ENCODE measurements at places on chromosomes 5 and 9. TPM values are rescaled to one million over a fixed set of nuclear protein-coding genes. Genes with fewer than 3 reads are reported as not detected.
A peak's percentile ranks its signal among the peaks of the same experiment; 100 is the strongest.

DNA sequence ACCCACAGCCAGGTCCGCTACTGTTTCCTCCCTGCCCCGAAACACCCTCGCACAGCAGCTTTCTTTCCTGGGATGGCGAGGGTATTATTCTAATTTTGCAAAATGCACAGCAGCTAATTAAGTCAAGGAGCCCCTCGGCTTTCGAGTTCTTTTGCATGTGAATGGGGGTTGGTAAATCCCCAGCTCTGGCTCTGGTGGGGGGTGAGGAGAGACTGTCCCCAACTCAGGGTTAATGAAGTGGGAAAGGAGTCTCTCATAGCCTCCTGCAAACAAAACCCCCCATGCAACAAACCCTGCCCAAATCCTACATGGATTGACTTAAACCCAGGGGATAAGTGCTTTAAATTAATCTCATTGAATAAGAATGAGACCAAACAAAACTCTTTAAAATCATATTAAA, 8.8 kb downstream of the BARHL1 start:
- no peak overlapping the region for H3K27ac ChIP-seq
- DNase-seq = no peak
- no peaks in the 10 kb centered on the region for H3K4me1 ChIP-seq
- peaks cover 4% of the 10 kb centered on the region for H3K36me3 ChIP-seq
- H3K4me3 ChIP-seq = no peak overlapping the region

GRCh38 chr9:125971050-125971449, 223.9 kb downstream of the PBX3 start:
- no peaks in the 10 kb centered on the region for H3K27me3 ChIP-seq
- no peaks in the 10 kb centered on the region for H3K4me1 ChIP-seq
- no peak overlapping the region for H3K4me3 ChIP-seq
- no peak overlapping the region for H3K27ac ChIP-seq

The JAKMIP2 gene
- 85.5 TPM for total RNA-seq

DNA sequence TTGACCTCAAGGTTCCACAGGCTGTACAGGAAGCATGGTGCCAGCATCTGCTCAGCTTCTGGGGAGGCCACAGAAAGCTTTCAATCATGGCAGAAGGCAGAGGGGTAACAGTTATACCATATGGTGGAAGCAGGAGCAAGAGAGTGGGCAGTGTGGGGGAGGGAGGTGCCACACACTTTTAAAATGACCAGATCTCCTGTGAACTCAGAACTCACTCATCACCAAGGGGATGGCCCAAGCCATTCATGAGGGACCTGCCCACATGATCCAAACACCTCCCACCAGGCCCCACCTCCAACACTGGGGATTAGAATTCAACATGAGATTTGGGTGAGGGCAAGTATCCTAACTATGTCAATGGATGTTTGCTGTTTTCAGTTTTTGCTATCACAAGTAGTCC, 16.2 kb downstream of the CYFIP2 start:
- no peaks in the 10 kb centered on the region for H3K36me3 ChIP-seq
- H3K27ac ChIP-seq = no peak overlapping the region
- H3K27me3 ChIP-seq = no peaks in the 10 kb centered on the region
- no peak for DNase-seq
- H3K4me3 ChIP-seq = no peak overlapping the region

The PTGDS gene
- total RNA-seq = not detected

The TSC1 gene
- total RNA-seq = 42.5 TPM

DNA sequence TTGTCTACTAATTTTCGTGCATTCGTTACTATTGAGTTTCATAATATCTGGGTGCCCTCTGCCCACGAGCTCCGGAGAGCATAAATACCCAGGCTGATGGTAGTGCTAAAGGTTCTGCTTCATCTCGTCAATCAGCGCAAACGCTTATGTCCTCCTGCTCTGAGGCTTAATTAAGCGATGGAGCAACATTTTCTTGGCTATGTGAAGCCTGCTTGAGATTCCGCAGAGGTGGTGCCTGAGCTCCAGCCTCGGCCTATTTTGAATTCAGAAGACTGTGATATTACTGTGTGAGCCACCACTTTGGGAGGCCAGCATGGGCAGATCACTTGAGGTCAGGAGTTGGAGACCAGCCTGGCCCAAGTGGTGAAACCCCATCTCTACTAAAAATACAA, 44.8 kb downstream of the ANXA2R start:
- DNase-seq = peak; percentile 44
- H3K27me3 ChIP-seq = no peaks in the 10 kb centered on the region
- H3K27ac ChIP-seq = peak overlapping the region; percentile 77
- peaks cover 9% of the 10 kb centered on the region for H3K4me1 ChIP-seq
- H3K4me3 ChIP-seq = peak overlapping the region; percentile 61

- H3K4me1 ChIP-seq = no peaks in the 10 kb centered on the region
- DNase-seq = no peak
- H3K27ac ChIP-seq = no peak overlapping the region
- peaks cover 5% of the 10 kb centered on the region for H3K27me3 ChIP-seq
- no peak overlapping the region for H3K4me3 ChIP-seq
Measured at GRCh38 chr5:35203403-35203802, 26.9 kb downstream of the PRLR start.

GRCh38 chr9:37575921-37576721, at the start of gene FBXO10:
TSS of gene FBXO10 (minus strand) at chr9:37576380. CDS start at chr9:37541768, 34,612 bp downstream.
- H3K4me1 ChIP-seq = peaks cover 19% of the 10 kb centered on the region
- H3K27ac ChIP-seq = peak within 1 kb of the TSS; percentile 87
- H3K36me3 ChIP-seq = peaks cover 6% of the 10 kb centered on the region
- peak; percentile 71 for DNase-seq
- H3K4me3 ChIP-seq = peak within 1 kb of the TSS; percentile 81
